ENCODE measurements at places on chromosomes 5 and 9.
A peak's percentile ranks its signal among the peaks of the same experiment; 100 is the strongest.

GRCh38 chr9:99040911-99041582, 63.9 kb upstream of the TGFBR1 start:
- peak; percentile 78 for DNase-seq

GRCh38 chr9:120536094-120536493, 43.9 kb downstream of the CDK5RAP2 start:
- no peak for DNase-seq

DNA sequence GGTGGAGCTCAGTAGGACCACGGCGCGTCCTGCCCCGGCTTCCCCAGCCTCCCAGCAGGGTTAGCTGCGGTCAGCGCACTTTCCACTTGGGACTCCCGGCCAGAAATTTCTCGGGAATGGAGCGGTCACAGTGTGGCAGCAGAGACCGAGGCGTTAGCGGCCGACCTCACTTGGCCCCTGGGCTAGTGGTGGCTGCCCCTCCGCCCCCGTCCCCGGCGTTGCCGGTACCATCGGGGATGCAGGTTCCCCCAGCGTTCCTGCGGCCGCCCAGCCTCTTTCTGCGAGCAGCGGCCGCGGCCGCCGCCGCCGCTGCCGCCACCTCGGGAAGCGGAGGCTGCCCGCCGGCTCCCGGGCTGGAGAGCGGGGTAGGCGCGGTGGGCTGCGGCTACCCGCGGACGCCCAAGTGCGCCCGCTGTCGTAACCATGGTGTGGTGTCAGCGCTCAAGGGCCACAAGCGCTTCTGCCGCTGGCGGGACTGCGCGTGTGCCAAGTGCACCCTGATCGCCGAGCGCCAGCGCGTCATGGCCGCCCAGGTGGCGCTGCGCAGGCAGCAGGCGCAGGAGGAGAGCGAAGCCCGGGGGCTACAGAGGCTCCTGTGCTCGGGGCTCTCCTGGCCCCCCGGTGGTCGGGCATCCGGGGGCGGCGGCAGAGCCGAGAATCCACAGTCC, 460 bp downstream of the DMRTA1 start:
- no peak for DNase-seq

GRCh38 chr9:93205045-93205768, 21.3 kb downstream of the WNK2 start:
- no peak for DNase-seq

DNA sequence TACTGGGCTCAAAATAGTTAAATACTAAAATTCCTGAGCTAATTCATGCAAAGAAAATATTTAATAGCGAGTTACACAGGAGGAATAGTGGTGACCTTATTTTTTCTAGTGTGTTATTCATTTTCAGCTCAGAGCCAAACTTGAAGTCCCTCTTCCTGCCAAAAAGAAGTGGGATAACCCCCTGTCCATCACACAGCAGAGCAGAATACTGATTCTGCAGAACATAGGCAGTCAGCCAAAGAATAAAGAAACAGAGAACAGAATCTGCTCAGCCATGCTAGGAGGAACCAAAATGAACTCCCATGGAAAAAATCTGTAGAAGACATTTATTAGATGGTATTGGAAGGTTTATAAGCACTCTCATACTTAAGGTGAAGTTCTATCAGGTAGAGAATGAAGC, 49.4 kb upstream of the GRIN3A start:
- DNase-seq, result no peak

DNA sequence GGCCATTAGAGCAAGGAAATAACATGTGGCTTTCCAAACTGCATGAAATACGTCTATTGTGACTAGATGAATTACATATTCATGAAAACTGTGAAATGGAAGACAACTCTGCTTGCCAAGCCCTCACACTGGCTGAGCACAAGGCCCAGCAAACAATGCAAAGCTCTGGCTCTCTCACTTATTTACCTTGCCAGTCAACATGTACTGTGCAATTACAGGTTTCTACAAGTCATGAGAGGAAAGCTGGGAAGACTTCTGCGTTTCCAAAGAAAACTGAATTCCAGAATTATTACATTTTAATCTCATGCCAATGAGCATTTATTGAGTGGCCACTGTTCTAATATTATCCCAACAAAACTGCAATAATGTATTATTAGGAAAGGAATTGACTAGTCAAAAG, 12.1 kb upstream of the C5orf63 start:
- no peak for DNase-seq

- DNase-seq, result no peak
Observed at GRCh38 chr5:172315587-172316493, 32.3 kb upstream of the UBTD2 start.

DNA sequence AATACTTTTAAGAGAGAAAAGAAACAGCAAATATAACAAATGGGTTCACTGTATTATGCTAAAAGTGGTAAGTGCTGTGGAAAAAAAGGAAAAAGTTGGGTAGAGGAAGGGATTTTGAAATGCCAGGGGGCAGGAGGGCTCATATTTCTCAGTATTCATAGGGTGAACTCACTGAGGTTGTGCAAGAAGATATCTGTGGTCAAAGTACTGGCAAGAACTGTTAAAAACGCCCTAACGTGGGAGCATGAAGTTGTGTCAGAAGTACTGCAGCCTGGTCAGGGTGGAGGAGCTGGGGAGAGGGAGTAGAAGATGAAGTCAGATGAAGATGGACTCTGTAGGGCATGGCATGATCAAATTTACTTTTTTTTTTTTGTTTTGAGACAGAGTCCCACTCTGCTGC, 31.2 kb upstream of the SLC28A3 start:
- DNase-seq, result peak; percentile 98

DNA sequence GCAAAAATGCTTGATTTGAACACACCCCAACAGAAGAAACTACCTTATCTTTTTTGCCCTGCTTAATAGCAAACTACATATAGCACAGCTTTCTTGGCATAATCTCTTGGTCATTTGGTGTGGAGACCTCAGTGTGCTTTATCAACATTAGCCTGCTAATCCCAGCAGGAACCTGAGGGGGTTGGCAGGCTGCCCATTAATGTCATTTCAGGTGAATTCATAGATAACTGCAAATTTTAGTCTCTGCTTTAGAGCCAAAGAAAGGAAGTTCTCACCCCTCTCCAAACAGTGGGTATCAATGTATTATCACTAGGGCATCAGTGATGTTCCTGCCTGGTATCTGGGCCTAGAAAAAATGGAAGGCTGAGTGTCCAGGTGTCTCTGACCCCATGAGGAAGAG, 489.0 kb downstream of the NTRK2 start:
- no peak for DNase-seq

DNA sequence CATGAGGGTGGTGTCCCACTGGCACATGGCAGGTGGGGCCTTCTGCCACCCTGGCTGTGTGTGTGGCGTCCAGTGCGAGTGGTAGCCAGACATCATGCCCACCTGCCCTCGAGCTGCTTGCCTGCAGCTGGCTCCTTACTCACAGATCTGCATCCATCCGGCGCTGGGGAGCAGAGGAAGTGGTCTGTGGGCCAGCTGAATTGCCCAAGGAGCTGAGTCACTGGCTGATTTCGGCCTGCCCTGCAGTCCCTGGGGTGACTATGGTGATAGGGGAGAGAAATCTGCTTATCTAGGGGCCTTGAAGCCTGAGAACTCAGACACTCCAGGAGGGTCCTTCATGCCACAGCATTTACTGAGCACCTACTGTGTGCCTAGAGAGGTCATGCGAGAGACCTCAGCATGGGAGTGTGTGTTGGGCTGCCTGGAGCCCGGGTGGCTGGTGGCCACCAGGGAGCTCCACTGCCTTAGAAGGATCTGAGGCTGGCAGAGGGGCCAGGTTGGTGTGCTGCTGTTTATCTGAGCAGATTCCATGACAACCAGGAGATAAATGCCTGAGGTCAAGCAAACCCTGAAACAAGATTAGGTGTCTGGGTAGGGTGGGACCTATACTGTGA, 57.1 kb downstream of the SLC22A5 start:
- peak; percentile 95 for DNase-seq

DNA sequence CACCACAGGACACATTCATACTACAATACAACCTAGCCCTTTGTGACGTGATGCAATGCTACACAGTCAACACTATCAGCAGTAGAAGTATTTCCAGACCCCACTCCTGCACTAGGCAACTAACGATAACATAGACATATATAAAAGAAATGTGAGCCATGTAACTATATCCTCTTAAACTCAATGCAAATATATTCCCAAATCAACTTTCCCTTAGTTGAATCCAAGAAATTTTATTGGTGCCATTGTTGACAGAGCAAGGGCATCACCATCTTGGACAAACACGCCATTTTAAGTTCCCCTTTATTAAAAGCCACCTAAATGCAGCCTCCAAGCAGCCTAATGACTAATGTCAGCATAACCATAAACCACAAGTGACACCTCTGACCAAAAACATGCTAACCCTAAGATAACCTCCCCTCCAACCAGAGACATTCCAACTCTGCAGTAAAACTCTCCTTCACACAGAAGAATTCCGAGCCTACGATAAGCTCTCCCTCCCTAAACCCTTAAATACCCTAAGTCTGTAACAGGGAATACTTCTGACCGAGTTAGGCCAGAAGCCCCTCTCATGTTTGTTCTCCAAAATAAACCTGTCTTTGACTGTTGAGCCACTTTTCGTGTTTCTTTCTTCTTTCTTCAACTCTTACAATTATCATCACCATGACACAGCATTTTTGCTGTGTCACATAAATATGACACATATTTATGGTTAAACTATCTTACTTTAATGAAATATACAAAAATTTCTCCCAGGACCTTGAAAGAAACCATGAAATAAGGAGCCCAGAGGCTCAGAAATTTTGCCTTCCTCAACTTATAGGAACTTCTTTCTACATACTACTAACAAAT, 1497.8 kb downstream of the EFNA5 start:
- no peak for DNase-seq

Measured in AML-193 (cell line).